Ascending aorta (tissue), 2 donors: ENCODE measurements at places on chromosomes 13 and 19. TPM values are rescaled to one million over a fixed set of nuclear protein-coding genes. Genes with fewer than 3 reads are reported as not detected.

BAX gene
- total RNA-seq = 182 TPM

TEX101 gene
- not detected for total RNA-seq

CPB2 gene
- total RNA-seq = not detected

ZNF723 gene
- total RNA-seq = not detected

RFPL4AL1 gene
- total RNA-seq = not detected

CELF5 gene
- total RNA-seq = not detected

NCR1 gene
- not detected for total RNA-seq

UPF1 gene
- 225 TPM for total RNA-seq

CEACAM6 gene
- not detected for total RNA-seq

- no peak overlapping the region for H3K4me3 ChIP-seq
- H3K27ac ChIP-seq = no peak overlapping the region
- DNase-seq = no peak
- H3K4me1 ChIP-seq = no peaks in the 10 kb centered on the region
- no peaks in the 10 kb centered on the region for H3K27me3 ChIP-seq
Observed at GRCh38 chr19:33977756-33978685, 181.4 kb downstream of the KCTD15 start.

GRCh38 chr13:20174656-20175405 lies 14.0 kb upstream of the GJA3 start:
- peak; percentile 86 for DNase-seq
- H3K27me3 ChIP-seq = peaks cover 6% of the 10 kb centered on the region

DNA sequence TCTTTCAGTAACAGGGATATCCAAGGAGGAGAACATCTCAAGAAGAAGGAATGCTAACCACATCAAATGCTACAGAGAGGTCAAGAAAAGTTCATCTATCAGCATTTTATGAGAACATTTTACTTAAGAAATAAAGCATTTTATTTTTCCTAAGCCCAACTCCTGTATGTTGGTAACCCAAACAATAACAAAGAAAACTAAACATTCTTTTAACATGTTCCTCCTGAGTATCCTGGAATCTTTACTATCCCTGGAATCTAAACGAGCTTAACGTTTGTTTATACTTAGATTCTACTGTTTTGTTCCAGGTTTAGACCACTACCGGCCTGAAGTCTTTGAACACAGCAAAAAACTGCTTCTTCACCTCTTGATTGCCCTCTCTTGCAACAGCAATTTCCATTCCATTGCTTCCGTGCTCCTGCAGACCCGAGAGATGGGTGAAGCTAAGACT lies 89.7 kb downstream of the ZAR1L start:
- no peaks in the 10 kb centered on the region for H3K27me3 ChIP-seq
- no peak overlapping the region for H3K4me3 ChIP-seq
- no peaks in the 10 kb centered on the region for H3K4me1 ChIP-seq
- DNase-seq = no peak
- H3K36me3 ChIP-seq = peaks cover 52% of the 10 kb centered on the region
- no peak overlapping the region for H3K27ac ChIP-seq

GRCh38 chr13:113770441-113770840 lies 11.4 kb downstream of the TMEM255B start:
- no peak overlapping the region for H3K27ac ChIP-seq
- no peaks in the 10 kb centered on the region for H3K27me3 ChIP-seq
- no peak overlapping the region for H3K4me3 ChIP-seq
- no peak for DNase-seq
- no peaks in the 10 kb centered on the region for H3K4me1 ChIP-seq

DNA sequence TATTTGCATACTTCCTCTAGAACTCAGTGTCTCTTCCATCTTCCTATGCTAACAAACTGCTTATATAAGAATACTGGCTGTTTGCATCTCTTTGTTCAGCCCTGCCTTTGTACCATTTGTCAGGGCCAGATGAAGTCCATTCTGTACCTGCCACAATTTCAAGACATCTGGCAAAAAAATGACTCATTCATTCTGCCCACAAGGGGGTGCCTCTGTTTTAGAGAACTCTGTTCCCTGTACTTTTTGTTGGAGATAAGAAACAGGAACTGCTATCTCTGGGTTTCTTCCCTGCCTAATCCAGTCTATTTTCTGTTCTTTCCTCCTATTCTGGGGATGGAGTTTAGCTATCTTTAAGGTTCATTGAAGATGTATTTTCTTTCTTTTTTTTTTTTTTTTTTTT lies 23.0 kb downstream of the ZNF568 start:
- no peak overlapping the region for H3K4me3 ChIP-seq
- DNase-seq = no peak
- peaks cover 91% of the 10 kb centered on the region for H3K36me3 ChIP-seq
- H3K4me1 ChIP-seq = no peaks in the 10 kb centered on the region
- no peaks in the 10 kb centered on the region for H3K27me3 ChIP-seq

GRCh38 chr19:47469719-47470118 lies 2.0 kb downstream of the SLC8A2 start:
- H3K27ac ChIP-seq = no peak overlapping the region
- H3K36me3 ChIP-seq = no peaks in the 10 kb centered on the region
- no peak for DNase-seq
- H3K4me3 ChIP-seq = no peak overlapping the region
- no peaks in the 10 kb centered on the region for H3K27me3 ChIP-seq

GRCh38 chr13:47133011-47133445 lies 236.2 kb upstream of the HTR2A start:
- H3K4me1 ChIP-seq = no peaks in the 10 kb centered on the region
- no peak overlapping the region for H3K4me3 ChIP-seq
- H3K27me3 ChIP-seq = no peaks in the 10 kb centered on the region
- no peaks in the 10 kb centered on the region for H3K36me3 ChIP-seq
- no peak overlapping the region for H3K27ac ChIP-seq
- DNase-seq = no peak

DNA sequence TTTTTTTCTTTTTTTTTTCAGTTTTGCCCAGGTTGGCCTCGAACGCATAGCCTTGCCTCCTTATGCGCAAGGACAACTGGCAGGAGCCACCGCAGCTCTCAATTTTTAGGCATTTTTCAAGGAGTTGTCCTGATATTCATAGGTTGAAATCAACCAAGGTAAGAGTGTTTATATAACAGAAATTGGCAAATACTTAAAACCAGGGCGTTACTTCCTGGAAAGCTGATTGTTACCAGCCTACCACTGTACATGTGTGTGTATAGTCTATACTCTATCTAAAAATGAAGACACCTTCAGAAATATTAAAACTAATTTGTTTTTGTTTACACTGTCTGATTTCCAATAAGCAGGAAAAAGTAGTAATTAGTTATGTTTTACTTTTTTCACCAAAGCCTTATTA lies 39.2 kb downstream of the GPC6 start:
- DNase-seq = no peak
- H3K27me3 ChIP-seq = no peaks in the 10 kb centered on the region
- no peak overlapping the region for H3K27ac ChIP-seq
- no peak overlapping the region for H3K4me3 ChIP-seq
- H3K4me1 ChIP-seq = no peaks in the 10 kb centered on the region

- H3K4me3 ChIP-seq = no peak overlapping the region
- DNase-seq = no peak
- no peaks in the 10 kb centered on the region for H3K4me1 ChIP-seq
- no peak overlapping the region for H3K27ac ChIP-seq
Observed at GRCh38 chr13:106701771-106702341, 133.9 kb upstream of the ARGLU1 start.

GRCh38 chr13:93216122-93216521 lies 10.5 kb upstream of the GPC6 start:
- no peak overlapping the region for H3K27ac ChIP-seq
- no peaks in the 10 kb centered on the region for H3K27me3 ChIP-seq
- no peaks in the 10 kb centered on the region for H3K4me1 ChIP-seq
- no peak overlapping the region for H3K4me3 ChIP-seq

DNA sequence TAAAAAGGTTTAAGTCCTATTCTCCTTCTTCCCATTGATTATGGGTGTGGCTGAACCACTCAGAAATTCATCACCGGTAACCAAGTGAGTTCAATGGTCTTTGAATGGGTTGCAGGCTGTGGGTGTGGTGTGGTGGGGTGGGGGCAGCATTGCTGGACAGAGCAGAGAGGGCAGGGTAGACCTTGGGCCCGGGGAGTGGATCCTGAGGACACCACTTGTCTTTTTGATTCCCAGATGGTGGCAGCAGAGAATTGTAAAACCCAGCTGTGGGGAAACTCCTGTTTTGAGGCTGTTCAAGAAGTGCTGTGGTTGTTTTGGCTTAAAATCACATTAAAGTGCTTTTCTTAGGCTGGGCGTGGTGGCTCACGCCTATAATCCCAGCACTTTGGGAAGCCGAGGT lies 45.8 kb upstream of the RGCC start:
- H3K27ac ChIP-seq = no peak overlapping the region
- no peaks in the 10 kb centered on the region for H3K36me3 ChIP-seq
- no peak overlapping the region for H3K4me3 ChIP-seq

GRCh38 chr19:392375-392970 lies 16.5 kb downstream of the C2CD4C start:
- no peaks in the 10 kb centered on the region for H3K36me3 ChIP-seq
- H3K4me1 ChIP-seq = no peaks in the 10 kb centered on the region
- no peaks in the 10 kb centered on the region for H3K27me3 ChIP-seq
- H3K4me3 ChIP-seq = no peak overlapping the region
- DNase-seq = no peak

GRCh38 chr13:112616586-112617362 lies 28.8 kb upstream of the TUBGCP3 start:
- H3K27me3 ChIP-seq = no peaks in the 10 kb centered on the region
- H3K4me1 ChIP-seq = no peaks in the 10 kb centered on the region
- no peak for DNase-seq
- no peak overlapping the region for H3K27ac ChIP-seq
- no peak overlapping the region for H3K4me3 ChIP-seq

DNA sequence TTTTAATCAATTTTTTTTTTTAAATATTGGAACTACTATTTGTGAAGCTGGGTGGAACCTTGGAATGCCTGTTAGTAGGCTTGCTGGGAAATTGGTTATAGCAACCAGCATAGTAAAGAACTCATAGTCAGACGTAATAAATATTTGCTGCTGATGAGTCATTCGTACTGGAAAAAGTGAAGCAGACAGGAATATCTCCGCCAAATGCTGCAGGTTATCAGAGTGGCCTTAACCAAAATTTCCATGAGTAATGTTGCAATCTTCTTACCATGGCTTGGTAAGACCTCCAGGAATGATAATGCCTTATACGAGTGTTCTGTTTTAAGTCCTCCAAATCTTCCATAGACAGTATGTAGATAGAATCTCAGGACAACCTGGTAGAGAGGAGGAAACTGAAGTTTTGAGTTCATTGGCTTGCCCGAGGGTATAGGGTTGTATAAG lies 34.2 kb downstream of the MBNL2 start:
- no peaks in the 10 kb centered on the region for H3K36me3 ChIP-seq
- DNase-seq = no peak
- peaks cover 12% of the 10 kb centered on the region for H3K4me1 ChIP-seq
- H3K4me3 ChIP-seq = no peak overlapping the region

- H3K4me1 ChIP-seq = no peaks in the 10 kb centered on the region
- H3K27ac ChIP-seq = no peak overlapping the region
- no peak overlapping the region for H3K4me3 ChIP-seq
- no peak for DNase-seq
- H3K27me3 ChIP-seq = no peaks in the 10 kb centered on the region
Observed at GRCh38 chr13:41541142-41541938, 84.0 kb downstream of the RGCC start.

- H3K4me3 ChIP-seq = no peak overlapping the region
- H3K36me3 ChIP-seq = no peaks in the 10 kb centered on the region
- no peak overlapping the region for H3K27ac ChIP-seq
- no peaks in the 10 kb centered on the region for H3K4me1 ChIP-seq
- no peaks in the 10 kb centered on the region for H3K27me3 ChIP-seq
Observed at GRCh38 chr13:43776501-43777079, 10.2 kb downstream of the ENOX1 start.

DNA sequence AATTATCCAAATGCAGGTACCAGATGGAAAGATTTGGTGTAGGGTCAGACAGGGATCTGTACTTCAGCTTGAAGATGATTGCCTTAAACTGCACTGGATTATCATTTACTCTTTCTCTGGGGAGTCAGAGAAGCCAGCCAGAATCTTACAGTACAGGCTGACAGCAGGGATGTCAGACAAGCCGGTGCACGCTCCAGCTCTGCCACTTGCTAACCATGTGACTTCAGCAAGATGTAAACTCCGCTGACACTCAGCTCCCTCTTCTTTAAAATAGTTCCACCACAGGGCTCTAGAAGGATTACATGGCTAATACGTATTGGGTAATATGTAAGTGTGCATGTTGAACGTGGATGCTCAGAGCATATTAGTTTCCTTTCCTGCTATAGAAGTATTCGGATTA lies 251.4 kb upstream of the MAB21L1 start:
- no peaks in the 10 kb centered on the region for H3K4me1 ChIP-seq
- H3K27me3 ChIP-seq = no peaks in the 10 kb centered on the region
- H3K27ac ChIP-seq = no peak overlapping the region
- no peaks in the 10 kb centered on the region for H3K36me3 ChIP-seq
- H3K4me3 ChIP-seq = no peak overlapping the region

DNA sequence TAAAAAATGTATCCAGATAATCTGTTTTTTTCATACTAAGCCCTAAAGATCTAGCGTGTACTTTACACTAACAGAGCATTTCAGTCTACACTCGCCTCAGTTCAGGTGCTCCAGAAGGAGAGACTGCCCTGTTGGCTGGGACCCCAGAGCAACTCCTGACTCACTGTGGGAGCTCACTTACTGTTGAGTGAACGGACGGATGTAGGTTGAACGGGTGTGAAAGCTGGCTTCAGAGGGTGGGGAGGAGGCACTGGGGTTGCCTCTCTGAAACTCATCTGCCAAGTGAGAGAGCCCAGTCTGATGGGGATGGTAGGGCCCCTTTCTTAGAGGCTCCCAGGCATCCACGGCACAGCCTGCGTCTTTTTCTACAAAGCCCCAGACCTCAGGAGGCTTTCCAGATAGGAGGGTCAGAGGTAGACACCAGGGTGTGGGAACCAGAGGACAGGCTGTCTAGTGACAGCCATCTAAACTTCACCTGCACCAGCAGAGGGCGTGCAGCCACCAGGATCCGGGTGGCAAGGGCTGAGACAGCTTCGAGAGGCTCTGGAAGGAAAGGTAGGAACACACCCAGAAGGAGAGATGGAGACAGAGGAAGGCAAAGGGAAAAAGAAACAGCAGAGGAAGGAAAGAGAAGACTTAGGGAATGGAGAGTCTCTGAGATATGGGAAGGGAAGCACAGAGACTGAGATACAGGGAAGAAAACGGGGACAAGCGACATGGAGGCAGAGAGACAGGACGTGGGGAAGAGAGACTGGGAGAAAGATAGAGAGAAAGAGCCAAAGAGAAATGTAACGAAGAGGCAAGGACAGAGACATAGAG lies 3.7 kb downstream of the KASH5 start:
- no peaks in the 10 kb centered on the region for H3K36me3 ChIP-seq
- DNase-seq = peak; percentile 77

GRCh38 chr13:106087201-106087600 lies 448.3 kb downstream of the EFNB2 start:
- no peaks in the 10 kb centered on the region for H3K36me3 ChIP-seq
- DNase-seq = no peak
- no peaks in the 10 kb centered on the region for H3K4me1 ChIP-seq
- H3K27ac ChIP-seq = no peak overlapping the region

GRCh38 chr19:4064149-4064495 lies 2.6 kb downstream of the ZBTB7A start:
- no peaks in the 10 kb centered on the region for H3K27me3 ChIP-seq
- peak overlapping the region; percentile 90 for H3K27ac ChIP-seq
- no peaks in the 10 kb centered on the region for H3K36me3 ChIP-seq
- H3K4me3 ChIP-seq = peak overlapping the region; percentile 88
- no peak for DNase-seq

GRCh38 chr19:518598-519231 lies 11.4 kb downstream of the TPGS1 start:
- H3K4me1 ChIP-seq = no peaks in the 10 kb centered on the region
- no peaks in the 10 kb centered on the region for H3K27me3 ChIP-seq
- no peak overlapping the region for H3K27ac ChIP-seq
- peaks cover 16% of the 10 kb centered on the region for H3K36me3 ChIP-seq
- no peak for DNase-seq

GRCh38 chr13:91024157-91024792 lies 323.2 kb upstream of the MIR17HG start:
- H3K36me3 ChIP-seq = no peaks in the 10 kb centered on the region
- DNase-seq = no peak
- no peaks in the 10 kb centered on the region for H3K4me1 ChIP-seq
- no peaks in the 10 kb centered on the region for H3K27me3 ChIP-seq
